ENCODE measurements at places on chromosomes 5 and 9.

- DNase-seq = no peak
These were observed 18.8 kb upstream of the CPEB4 start for GRCh38 chr5:173869316-173869715.

DNA sequence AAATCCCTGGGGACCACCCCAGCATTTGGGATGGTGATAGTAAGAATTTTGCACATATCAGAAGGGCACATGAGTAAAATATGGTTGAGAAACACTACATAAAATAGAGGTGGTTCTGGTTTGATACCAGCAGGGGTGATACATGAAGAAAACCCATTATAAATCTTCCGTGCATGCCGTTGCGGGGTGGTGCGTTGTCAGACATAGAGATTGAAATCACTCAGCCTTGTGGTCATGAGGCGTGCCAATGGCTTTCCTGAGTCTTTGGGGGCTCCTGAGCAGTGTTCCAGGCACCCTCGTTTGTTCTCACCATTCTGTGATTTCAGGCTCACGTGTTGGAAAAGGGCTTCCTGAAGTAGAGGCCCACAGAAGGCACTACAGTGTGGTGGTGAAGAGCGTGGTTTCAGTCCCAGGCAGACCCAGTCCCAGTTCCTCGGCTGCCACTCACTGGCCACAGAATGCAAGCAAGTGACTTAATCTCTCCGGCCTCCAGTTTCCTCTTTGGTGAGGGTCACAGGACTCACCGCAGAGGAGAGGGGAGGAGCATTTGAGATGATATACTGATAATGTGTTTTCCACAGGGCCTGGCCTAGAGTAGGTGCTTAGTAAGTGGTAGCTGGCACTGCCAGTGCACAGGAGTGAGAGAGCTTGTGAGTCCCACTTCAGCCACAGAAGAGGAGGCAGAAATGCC, 20.5 kb upstream of the GLRX start:
- peak; percentile 77 for DNase-seq

GRCh38 chr9:78765861-78766260, 468.9 kb downstream of the PSAT1 start:
- DNase-seq = no peak

DNA sequence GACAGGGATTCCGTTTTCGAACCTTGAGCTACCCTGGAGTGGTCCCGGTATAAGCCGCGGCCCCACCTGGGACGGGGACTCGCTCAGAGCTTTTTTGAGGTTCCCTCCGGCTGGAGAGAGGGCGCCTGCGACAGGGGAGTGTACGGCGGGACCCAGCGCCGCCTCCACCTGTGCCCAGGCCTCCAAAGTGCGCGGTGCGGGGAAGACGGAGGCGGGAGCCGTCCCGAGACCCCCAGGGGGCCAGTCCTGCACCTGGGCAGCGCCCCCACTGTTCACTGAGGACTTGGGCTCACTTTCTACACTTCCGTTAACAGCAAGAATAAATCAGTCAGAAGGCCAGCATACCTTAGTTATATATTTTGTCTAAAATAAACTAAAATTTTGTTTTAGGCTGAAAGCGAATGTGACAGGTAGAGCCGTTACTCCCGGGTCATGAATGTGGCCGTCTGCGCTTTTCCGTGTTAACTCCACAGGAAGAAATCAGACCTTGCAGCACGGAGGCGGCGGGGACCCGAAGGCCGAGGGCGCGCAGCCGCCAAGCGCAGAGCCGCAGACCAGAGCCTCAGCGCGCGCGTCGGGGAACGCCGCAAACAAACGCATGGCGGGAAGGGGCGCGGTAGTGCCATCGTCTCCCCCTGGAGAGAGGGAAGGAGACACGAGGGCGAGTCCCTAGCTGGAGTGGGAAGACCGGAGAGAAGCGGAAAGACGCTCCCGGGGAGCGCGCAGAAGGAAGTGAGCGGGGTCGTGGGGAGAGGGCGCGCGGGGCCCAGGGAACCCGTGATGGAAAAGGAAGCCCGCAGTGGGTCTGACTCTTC, 14.1 kb downstream of the TRIM7 start:
- DNase-seq = no peak

- no peak for DNase-seq
These were observed 14.6 kb downstream of the PROP1 start for GRCh38 chr5:177981296-177982071.

DNA sequence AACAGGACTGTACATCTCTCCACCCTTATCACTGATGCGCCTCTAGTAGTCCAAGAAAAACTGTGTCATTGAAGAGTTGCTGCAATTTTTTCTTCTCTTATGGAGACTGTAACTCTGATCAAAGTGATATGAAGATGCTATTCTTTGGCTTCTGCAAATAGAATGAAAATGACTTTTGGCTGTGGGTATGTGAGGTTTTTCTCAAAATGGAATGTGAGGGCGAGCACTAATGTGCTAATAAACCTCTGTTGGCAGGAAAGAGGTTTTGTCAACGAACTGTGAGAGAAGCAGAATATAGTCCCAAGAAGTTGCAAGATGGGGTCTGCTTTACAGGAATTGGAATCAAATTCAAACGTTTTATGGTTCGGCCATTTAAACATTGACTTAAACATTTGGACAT, 252.0 kb upstream of the GAS1 start:
- no peak for DNase-seq

GRCh38 chr9:116585896-116586295, 101.2 kb upstream of the TRIM32 start:
- DNase-seq = no peak

DNA sequence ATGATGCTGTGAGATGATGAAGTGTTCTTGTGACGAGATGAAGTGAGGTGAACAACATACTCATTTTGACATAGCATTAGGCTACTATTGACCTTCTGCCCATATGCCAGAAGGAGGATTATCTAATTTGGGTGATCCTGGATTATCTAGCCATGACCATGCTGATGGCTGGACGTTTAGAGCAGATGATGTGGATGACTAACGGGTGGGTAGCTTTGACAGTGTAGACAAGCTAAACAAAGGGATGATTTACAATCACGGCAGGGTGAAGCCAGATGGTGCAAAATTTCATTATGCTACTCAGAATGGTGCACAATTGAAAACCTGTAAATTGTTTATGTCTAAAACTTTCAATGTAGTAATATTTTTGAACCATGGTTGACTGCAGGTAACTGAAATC, 2403.4 kb upstream of the ACO1 start:
- no peak for DNase-seq

- DNase-seq = no peak
These were observed 470.5 kb downstream of the PDE4D start for GRCh38 chr5:59423021-59423420.

- DNase-seq = no peak
These were observed 99.1 kb upstream of the PRRC1 start for GRCh38 chr5:127418367-127418766.

GRCh38 chr9:123399803-123400378, 43.9 kb downstream of the CRB2 start:
- DNase-seq = no peak

- DNase-seq = no peak
These were observed 277.2 kb upstream of the VLDLR start for GRCh38 chr9:2344436-2344835.

- DNase-seq = no peak
These were observed 246.6 kb downstream of the TAF11L14 start for GRCh38 chr5:17880869-17881268.

DNA sequence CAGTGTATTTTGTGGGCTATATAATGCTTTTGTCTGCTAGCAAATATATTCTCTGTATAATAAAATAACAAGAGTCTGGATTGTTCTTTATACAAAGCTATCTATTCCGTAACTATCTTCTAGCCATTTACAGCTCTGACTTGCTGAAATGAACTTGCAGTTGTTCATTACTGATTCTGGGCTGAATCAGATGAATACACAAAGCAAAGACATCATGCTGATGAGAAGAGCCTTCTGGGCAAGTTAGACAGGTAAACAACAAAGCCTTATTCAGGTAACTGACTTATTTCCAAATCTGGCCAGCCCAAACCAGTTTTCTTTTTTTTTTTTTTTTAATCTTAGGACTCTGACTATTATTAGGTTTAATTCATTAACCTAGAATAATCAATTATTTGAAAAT, 255.5 kb downstream of the KIAA0825 start:
- DNase-seq = no peak

GRCh38 chr5:64869419-64869818, 100.7 kb downstream of the CWC27 start:
- DNase-seq = no peak

DNA sequence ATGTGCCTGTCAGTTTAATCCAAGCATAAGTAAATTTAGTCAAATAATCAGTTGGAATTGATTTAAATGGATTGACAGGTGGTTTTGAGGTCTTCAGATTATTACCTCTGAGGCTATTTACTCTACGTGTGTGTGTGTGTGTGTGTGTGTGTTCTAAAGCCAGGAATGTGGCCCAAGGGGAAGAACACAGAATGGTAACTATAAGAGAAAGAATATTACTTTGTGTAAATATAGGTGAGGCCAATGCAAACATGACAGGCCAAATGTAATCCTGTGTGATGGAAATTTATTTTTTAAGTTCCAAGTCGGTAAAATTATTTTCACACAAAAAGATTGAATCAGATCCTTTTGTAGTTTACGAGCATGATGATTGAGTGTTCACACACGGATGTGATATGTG, 390.0 kb downstream of the PLK2 start:
- DNase-seq = no peak

- DNase-seq = no peak
These were observed 242.8 kb downstream of the TRPM3 start for GRCh38 chr9:70878576-70878975.

- no peak for DNase-seq
These were observed 126.9 kb downstream of the TLE1 start for GRCh38 chr9:81562231-81563019.

GRCh38 chr5:66616520-66617225, 20.5 kb downstream of the MAST4 start:
- no peak for DNase-seq

- DNase-seq = no peak
These were observed 51.2 kb downstream of the SHB start for GRCh38 chr9:38017885-38018186.

GRCh38 chr9:93071464-93071863, 13.0 kb downstream of the SUSD3 start:
- no peak for DNase-seq

GRCh38 chr5:74767579-74767913, 497 bp downstream of the NSA2 start:
- no peak for DNase-seq

GRCh38 chr5:18397891-18398290, 763.6 kb downstream of the TAF11L14 start:
- DNase-seq = no peak

DNA sequence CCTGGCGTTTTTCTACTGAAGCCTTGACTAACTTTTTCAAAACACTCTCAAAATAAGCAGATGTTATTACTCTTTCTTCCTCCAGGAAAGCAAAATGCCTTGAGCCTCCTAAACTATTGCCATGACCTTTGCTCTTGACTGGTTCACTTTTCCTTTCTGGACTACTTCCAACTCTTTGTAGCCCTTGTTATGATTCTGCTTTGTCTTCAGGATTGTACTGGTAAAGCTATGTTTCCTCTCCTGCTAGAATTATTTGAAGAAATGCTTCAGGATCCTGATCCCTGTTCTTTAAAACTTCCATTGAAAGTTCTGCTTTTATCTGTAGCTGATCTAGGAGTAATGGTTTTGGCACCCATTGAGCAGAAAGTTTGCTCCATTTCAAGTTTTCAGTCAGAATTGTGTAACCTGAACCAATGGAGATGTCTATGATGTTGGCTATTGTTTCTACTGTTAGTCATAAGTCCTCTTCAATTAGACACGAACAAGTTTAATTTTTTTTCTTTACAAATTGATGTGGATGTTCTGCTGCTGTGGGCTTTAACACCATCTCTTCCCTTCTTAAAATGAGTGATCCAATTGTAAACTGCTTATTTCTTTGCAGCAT, 1356.4 kb downstream of the EFNA5 start:
- no peak for DNase-seq

- peak; percentile 95 for DNase-seq
These were observed at the start of gene RNF145 for GRCh38 chr5:159209438-159210209. Gene RNF145 (minus strand): TSS chr5:159209553. CDS start chr5:159203617, 5,936 bp downstream.

GRCh38 chr5:36619012-36619635, 12.7 kb downstream of the SLC1A3 start:
- DNase-seq = no peak

- no peak for DNase-seq
These were observed 213.7 kb upstream of the SNX2 start for GRCh38 chr5:122561209-122561608.

DNA sequence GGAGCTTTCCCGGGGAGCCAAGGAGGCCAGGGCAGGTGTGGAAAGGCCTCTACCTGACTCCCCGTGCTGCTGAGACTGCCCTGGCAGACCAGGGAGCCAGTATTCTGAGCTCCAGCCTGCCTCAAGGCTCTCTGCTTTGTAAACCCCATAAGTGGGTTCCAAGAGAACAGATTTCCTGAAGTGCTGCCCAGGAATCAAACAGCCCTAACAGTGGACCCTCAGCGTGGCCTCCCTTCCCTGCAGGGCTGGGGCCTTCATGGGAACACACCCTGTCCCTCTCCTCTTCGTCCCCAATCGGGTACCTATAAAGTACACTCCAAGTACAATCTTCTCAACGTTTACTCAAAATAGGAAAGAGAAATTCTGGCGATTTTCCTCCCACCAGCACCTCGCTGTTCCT, 252.5 kb downstream of the FSTL4 start:
- no peak for DNase-seq

- no peak for DNase-seq
These were observed 31.7 kb downstream of the MAPKAP1 start for GRCh38 chr9:125674981-125675973.

DNA sequence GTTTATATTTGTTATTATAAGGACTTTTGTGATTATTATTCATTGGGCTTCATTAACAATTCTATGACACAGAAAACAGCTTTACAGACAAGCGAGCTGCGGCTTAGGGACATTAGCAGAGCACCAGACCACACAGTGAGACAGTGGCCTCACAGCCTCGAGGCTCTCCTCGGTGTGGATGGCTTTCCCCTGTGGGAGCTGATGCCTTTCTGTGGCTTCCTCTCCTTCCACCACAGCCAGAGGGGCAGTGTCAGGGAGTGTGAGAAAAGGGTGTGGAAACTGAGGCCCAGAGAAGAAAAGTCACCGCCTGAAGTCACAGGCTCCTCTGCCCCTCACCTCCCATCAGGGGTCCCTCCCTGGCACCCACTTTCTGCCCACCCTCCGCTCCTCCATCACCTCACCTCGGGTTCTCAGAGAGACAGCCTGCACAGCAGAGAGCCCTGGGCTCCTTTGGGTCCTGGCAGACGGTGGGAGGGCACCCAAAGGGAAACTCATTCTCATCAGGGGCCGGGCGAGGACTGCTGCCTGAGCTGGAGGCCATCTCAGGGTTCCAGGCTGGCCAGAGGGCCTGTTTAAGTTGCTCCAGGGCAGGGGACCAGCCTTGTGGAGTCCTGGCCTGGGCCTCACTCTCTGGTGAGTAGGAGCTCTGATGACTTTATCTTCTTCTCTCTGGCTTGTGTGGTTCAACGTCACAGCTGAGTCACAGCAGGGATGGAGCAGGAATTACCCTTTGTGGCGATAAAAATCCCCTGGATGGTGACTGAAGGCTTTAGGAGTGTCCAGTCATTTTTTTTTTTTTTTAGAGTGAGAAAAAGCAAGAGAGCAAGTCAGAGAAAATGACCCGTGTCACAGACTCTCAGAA, 830 bp downstream of the TRAF1 start:
- DNase-seq = peak; percentile 91
